ENCODE measurements at places on chromosomes 7 and 10. TPM values are rescaled to one million over a fixed set of nuclear protein-coding genes. Genes with fewer than 3 reads are reported as not detected.

NEUROG3 gene
- total RNA-seq = not detected

GRCh38 chr7:8249121-8249520, 12.8 kb downstream of the ICA1 start:
- no peak for DNase-seq

DNA sequence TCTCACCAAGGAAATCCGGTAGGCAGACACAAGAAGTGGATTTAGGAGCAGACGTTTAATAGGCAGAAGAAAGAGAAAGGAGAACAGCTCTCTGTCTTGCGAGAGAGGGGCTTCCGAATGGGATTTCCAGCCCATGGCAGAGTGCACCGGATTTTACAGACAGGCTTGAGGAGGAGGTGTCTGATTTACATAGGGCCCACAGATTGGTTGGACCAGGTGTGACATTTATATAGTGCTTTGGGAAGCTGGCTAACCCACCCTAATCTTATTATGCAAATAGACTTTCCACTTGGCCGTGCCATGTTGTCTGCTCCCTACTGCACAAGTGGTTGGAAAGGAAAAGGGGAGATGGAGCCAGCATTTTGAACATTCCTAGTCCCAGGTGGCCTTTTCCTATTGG, 57.8 kb downstream of the ANKMY2 start:
- DNase-seq = no peak

DNA sequence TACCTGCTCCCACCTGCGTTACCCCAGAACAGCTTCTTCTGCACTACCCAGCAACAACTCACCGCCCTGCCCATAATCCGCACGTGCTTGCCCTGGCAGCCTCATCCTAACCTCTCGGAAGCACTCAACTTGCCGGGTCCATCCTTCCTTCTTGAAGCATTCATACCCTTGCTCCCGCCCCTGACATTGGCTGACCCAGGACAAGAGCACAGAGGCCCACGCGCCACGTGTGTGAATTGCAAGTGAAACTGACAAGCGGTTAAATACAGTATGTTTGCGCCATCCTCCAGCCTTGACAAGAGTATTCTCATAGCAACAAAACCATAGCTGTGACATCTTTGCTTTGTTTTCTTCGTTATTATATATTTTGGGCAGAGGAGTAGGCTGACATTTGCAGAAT, 10.9 kb upstream of the OCM start:
- no peak for DNase-seq

- no peak for DNase-seq
These were observed 28.6 kb downstream of the RTKN2 start for GRCh38 chr10:62239994-62240393.

SFTPA1 gene
- not detected for total RNA-seq

MARCHF5 gene
- 12.5 TPM for total RNA-seq

PKD1L1 gene
- not detected for total RNA-seq

UCMA gene
- not detected for total RNA-seq

DNA sequence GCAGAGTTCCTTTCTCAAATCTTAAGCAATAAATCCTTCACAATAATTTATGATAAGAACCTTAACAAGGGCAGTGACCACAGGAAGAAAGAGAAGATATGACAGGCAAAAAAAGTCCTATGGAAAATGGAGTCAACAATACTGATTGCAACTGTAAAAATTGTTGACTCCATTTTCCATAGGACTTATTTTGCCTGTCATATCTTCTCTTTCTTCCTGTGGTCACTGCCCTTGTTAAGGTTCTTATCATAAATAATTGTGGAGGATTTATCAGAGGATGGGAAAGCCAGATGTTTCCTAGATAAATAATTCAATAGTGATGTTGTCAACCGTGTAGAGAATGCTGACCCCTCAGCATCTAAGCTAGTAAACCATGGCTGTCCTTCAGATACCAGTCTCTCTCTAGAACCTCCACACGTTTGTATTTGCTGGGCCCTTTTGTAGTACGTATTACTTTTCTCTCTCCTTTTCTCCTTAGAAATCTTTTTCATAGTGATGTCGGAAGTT, 172.6 kb upstream of the BET1 start:
- DNase-seq = no peak

PKD2L1 gene
- not detected for total RNA-seq

SEC61A2 gene
- 6.1 TPM for total RNA-seq

GRCh38 chr10:100836891-100837290, 75.9 kb upstream of the SLF2 start:
- no peak for DNase-seq

DNA sequence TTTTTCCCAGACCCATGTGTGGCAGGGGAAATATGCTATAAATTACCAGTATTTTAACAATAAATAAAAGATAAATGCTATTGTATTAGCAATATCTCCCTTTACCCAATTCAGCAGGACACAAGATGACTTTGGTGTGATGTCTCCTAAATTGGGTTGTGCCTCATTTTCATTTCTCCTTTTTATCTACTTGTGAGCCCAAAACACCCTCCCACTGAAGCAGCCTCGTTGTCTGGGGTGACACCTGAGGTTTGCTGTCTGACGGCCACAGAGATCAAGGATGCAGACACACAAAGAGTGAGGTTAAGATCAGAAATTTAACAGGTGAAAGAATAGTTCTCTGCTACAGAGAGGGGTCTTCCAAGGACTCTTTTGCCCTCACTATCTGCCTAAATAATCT, 27.1 kb upstream of the CC2D2B start:
- DNase-seq = no peak

- no peak for DNase-seq
These were observed 120.6 kb upstream of the AGK start for GRCh38 chr7:141430455-141431139.

NODAL gene
- total RNA-seq = not detected

ANXA8L1 gene
- 63.8 TPM for total RNA-seq

DNA sequence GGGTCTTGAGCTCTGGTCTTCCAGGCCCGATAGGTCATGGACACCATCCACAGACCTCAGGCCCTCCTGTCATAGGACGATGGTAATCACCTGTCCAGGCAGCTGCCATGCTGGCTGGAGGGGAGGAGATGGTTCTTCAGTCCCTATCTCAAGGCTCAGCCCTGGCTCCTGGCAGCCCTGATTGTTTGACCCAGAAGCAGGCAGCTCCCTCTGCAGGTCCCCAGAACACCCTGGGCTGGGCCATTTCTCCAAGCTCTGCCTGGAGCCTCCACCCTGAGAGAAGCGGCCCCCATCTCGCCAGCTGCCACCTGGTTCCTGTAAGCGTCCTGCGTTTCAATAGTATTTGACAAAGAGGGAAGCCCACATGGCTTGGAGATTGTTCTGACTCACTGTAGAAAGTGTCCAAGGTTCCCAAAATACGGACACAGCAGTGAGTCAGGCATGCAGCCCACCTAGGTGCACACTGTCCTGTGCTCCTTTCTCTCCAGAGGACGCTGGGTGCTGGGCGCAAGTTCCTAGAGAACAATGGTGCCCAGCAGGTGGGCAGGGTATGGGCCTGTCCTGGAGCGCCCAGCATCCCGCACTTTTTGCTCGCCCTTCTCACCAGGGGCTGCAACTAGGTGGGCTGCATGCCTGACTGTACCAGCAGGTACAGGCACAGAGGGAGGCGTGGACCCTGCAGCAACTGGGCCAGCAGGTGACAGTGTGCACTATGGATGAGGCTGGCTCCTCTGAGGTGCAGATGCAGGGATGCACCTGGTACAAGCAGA, 72.4 kb upstream of the EBF3 start:
- DNase-seq = no peak

GRCh38 chr10:50536617-50537240, 87.0 kb downstream of the SGMS1 start:
- DNase-seq = no peak

GRCh38 chr10:131088619-131089018, 222.9 kb downstream of the TCERG1L start:
- DNase-seq = no peak

DNA sequence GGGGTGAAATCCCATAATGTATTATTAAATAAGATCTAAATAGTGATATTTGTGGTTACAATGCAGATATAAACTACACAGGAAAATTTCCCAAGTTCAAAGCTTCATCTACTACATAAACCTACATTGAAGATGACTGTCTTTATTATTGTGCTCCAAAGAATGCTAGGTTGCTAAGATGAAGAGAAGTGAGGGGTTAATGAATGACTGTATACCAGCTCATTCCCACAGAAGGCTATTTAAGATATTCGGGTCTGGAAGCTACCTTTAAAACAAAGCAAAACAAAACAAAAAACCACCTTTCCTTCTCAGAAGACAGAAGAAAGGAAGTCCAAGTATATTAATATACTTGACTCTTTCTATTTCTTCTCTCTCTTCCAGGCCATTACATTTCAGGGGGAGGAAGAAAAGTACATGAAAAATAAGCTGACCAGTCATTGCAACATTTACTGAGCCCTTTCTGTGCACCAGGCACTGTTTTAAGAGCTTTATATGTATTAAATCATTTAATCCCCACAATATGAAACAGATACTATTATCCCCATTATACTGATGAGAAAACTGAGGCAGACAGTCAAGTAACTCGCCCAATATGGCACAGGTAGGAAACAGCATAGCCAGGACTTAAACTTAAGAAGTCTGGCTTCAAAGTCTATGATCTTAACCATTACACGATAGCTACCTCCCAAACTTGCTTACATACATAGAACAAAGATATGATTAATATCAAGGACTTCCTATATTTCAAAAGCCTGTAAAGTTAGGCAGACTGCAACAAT, 48.1 kb downstream of the TNPO3 start:
- no peak for DNase-seq

- DNase-seq = no peak
These were observed 95.7 kb downstream of the CPED1 start for GRCh38 chr7:121084256-121084655.

CTTNBP2 gene
- total RNA-seq = not detected

DNA sequence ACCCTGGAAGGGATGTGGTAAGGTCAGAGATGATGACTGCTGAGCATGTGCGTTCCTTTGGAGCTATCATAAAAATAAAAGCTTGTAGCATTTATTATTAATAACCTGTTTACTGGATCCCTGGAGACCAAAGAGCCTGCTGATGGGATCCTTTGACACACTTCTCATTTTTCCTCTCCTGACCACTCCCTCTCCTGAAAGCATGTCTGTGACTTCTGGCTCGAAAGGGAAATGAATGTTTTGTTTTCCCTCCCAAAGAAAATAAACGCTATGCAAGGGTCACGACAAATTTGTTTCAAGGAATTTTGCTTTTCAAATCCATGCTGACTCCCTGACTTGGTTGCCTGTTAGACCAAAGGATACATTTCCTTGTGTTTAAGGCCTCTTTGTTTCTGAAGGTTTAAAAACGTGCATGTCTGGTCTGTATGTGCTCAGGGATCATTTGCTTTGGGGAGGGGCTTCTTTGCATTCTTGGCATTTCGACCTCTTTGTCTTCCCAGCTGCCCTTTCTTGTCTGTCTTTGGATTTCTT, 185.1 kb upstream of the AGK start:
- no peak for DNase-seq

DNA sequence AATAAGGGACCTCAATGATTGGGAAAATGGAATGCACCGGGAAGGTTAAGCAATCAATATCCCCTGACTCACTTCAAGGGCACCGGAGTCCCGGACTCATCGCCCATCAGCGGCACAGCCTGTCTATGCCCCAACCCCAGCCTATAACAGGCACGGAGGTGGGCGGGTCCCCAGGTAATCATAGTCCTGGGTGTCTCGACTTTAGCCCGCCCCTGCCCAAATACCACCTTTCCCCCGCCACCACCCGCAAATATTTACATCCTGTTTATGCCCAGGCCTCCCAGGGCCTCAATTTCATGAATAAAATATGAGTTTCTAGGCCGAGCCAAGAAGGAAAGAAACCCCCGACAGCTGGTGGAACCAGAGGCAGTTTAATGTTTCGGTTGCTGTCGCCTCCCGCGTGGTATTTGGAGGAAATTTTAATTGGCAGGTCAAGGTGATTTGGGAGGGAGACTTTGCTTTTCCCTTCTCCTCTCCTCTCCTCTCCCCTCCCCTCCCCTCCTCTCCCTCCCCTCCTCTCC, 15.6 kb upstream of the RFC2 start:
- DNase-seq = peak; percentile 71

- no peak for DNase-seq
These were observed 25.9 kb downstream of the ELFN1 start for GRCh38 chr7:1695800-1696454.

CTAGE4 gene
- not detected for total RNA-seq

DNA sequence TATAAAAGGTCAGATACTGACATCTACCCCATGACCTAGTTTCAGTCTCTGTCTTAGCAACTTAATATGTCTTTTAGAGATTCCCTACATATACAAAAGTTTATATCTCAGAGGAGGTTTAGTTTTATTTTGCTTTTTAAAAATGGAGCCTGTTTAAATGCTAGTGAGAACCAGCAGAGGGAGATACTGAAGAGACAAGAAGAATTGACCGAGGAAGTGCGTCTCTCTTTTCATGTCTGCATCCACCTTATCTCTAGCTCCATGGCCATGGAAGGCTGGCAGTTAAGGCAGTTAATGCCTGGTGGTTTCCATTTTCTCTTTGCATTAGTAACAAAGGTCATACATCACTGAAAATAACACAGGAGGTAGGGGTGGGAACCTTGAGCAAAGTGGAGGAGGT, 10.7 kb downstream of the SUV39H2 start:
- DNase-seq = no peak

GRCh38 chr7:76165106-76165972, 36.4 kb upstream of the SRRM3 start:
- no peak for DNase-seq

CEP55 gene
- 193 TPM for total RNA-seq

WEE2 gene
- 0.05 TPM for total RNA-seq

GRCh38 chr7:1883834-1884582, 213.9 kb downstream of the ELFN1 start:
- no peak for DNase-seq

DNA sequence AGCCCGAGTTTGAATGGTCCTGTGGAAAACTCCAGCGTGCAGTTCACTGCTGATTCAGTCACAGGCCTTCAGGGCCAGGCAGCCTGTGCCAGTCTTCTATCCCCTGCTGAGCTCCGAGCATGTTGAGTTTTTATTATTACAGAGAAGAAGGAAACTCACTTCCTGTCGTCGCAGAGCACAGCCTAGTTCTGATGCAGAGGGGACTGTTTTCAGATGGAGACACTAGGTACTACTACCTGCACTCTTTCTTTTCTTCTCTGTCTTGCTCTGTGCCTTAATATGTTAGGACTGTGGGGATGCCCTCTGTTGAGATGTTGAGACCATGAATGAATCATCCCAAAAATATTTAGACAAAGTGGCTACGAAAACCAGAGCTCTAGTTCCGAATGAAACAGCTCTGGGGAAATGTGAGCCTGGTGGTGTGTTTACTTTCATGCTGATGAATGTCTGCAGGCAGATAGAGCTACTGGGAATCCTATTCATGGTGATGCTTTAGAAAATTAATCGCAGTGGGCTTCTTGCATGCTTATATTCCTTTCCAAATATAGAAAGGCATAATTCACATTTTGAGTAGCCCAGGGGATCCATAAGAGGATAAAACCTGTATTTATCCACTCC, 29.6 kb downstream of the CASP7 start:
- DNase-seq = peak; percentile 71
